Stimulated activated CD4-positive, alpha-beta T cell treated with anti-CD3 and anti-CD28 coated beads, Interleukin-1b, Interleukin-23, amount 100 ng/mL, for 1 hour (primary cell): ENCODE measurements at places on chromosomes 1 and 21.

DNA sequence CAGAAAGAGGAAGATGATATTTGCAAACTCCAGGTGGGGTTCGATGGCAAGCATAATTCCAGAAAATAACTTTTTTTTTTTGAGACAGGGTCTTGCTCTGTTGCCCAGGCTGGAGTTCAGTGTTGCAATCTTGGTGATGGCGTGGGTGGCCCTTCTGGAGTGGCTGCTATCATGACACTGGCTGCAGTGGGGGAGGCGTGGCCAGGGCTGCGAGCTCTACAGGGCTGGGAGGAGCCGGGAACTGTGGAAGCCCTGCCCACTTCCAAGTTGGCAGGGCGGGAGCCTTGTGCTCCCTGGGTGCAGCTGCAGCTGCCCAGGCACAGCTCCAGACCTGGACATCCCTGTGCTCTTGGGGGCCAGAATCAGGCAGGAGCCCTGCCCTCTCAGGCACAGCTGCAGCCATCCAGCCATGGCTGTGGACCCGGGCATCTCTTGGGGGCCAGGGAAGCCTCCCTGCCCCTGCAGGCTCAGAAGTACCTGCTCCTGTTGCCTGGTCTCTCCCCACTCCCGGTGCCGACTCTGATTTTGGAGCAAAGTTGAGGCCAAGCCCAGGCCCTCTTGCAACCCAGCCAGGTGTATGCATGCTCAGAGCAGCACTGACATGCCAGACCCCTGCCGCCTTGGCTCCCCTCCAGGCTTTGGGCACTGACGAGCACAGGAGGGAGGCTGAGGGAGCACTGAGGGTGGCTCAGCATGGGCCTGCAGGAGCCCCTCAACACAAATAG, 7.2 kb upstream of the BCL10 start:
- DNase-seq: no peak

DNA sequence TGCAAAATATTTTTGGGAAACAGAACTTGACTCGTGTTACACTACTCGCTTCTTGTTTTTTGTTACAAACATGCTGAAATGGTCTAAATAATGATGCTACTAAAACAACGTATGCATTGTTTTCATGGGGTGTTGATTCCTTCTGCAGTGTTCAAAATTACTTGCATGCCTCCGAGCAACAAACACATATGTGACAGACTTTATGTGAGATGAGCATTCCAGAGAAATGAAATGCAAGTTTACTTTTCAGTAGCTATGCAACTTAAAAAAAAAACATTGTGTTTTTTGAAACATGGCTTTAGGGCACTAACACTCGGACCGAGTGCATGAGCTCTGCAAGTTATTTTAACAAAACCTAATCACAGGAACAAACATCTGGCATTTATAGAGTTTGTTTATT, 84.8 kb downstream of the CAMTA1 start:
- no peak for DNase-seq

DNA sequence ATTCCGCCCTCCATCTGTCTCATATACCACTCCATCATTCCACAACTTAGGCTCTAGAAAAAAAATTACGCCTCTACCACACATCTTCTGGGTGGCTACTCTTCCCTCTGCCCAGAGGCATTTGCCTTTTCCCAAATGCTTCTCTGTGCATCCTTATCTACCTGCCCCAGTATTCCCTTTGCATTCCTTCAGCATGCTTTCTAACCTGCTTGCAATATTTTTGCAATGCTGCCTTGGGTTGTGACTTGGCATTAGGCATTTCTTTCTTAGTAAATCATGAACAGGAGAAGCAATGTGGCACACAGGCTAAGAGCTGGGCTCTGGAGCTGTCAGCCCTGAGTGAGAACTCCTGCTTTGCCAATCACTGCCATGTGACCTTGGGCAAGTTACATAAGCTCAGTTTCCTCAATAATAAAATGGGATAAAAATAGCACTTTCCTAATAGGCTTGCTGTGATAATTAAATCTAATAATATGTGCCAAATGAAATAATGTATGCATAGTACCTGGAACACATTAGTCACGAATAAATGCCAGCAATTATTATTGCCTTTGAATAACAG, 276.0 kb downstream of the ASTN1 start:
- DNase-seq: no peak

GRCh38 chr1:153556348-153556747, 7.3 kb upstream of the S100A3 start:
- no peak for DNase-seq

DNA sequence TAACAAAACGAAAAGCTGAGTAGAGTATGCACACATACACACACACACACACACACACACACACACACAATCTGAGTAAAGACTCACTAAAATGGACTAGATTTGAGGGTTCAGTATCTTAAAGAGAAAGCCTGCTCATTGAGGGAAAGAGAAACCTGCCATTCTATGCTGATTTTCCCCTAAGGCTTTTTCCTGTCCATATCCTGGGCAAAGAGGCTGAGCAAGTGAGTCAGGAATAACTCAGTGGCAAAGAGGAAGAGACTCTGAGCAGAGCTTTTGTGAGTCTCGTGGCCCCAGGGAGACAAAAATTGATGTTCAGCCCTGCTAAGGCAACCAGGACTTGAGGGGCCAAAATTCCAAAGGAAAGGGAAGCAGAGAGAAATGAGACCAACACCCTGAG, 37.3 kb upstream of the RUNX1 start:
- no peak for DNase-seq

GRCh38 chr1:111354584-111354983, 63.9 kb downstream of the CHIA start:
- no peak for DNase-seq

DNA sequence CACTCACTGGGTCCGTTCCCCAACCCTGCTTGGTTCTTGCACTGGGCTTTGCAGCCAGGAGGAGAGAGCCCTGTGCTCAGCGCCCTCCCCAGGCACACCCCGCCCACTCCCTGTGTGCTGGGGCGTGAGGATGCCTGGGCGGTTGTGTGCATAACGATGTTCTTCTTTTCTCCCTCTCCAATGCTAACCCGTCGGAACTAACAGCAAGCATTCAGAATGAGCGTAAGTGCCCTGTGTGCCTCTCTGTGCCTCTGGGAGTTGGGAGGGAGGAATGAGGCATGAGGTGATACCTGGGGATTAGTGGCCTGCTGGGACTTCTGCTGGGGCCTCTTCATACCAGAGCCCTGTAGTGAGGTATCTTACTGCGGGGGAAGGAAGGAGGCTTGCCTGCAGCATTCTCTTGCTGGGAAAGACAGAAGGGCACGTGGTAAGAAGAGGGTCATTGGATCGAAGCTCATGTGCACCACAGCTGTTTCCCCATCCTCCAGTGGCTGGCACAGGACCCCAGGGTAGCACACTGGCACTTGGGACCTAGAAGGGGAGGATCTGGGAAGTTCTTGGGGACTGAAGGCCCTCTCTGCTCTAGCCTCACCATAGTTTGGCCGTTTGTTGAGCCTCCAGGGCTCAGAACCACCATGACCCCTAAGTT, 79.8 kb downstream of the NFASC start:
- DNase-seq: no peak

DNA sequence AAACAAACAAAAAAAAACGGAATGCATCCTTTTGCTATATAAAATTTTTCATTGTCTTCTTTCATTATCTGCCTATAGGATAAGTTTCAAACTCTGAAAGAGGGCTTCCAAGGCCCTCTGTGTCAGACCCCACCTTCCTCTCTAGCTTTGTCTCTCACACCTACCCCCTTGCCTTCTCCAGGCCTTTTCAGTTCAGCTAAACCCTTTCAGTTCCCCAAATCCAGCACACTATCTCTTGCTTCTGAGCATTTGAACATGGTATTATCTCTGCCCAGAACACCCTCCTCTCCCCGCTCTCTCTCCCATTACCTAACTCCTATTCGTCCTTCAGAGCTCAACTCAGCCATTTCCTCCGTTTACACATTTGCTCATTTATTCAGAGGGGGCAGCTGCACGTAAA, 35.7 kb downstream of the C1orf216 start:
- DNase-seq: no peak

- no peak for DNase-seq
Measured at GRCh38 chr1:52186449-52186848, 44.6 kb downstream of the ZFYVE9 start.

GRCh38 chr1:203858975-203859374, 2.4 kb upstream of the SNRPE start:
- DNase-seq: no peak

DNA sequence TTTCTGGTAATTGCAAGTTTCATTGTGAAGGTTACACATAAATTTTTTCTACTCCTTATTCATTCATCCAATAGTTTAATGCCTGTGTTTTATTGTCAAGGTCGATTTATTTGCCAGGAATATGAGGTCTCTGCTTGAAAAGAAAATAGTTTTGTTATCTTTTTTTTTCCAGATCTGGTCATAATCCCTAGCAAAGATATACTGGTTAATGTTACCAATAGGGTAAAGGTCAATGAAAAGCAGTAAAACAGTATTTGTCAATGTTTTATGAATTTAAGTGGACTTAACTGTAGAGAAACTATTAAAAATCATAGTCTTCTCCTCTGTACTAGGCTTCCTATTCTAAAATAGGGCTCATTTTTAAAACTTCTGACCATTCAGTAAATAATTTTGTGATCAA, 8.1 kb upstream of the FMO3 start:
- DNase-seq: no peak

- peak; percentile 45 for DNase-seq
Measured at GRCh38 chr1:2290595-2291510, 62.7 kb downstream of the SKI start.

- no peak for DNase-seq
Measured at GRCh38 chr1:204126956-204127355, 24.9 kb downstream of the ETNK2 start.

DNA sequence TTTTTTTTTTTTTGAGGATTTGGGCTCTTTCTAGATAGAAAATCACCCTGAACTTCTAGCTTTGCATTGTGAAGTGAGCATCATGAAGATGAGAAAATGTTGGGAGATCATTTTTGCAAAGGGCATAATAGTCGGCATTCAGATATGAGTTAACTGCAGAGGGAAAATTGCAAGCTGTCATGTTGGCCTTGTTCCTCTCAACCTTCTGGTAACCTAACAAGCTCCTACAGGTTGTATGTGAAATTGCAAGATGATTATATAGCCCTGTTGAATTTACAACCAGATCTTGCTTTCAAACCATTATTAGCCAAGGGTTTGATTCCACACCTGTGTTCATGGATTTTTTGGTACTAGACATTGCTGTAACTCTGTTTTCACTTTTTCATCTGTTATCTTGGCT, 2.2 kb downstream of the ELOA start:
- DNase-seq: no peak

DNA sequence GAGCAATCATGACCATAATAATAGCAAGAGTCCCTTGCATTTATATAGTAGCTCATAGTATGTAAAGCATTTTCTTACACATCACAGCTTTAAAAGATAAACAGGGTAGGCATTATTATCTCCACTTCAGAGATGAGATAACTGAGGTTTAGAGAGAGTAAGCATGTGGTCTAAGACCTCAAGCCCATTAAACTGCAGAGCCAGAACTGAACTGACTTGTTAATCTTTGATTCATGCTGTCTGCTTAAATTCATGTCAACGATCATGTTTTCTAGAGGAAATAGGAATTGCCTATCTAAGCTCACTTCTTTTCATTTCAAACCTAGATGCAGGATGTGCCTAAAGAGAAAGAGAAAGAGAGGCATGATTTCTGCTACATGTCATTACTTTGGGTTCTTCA, 524.8 kb downstream of the PTPRC start:
- no peak for DNase-seq

DNA sequence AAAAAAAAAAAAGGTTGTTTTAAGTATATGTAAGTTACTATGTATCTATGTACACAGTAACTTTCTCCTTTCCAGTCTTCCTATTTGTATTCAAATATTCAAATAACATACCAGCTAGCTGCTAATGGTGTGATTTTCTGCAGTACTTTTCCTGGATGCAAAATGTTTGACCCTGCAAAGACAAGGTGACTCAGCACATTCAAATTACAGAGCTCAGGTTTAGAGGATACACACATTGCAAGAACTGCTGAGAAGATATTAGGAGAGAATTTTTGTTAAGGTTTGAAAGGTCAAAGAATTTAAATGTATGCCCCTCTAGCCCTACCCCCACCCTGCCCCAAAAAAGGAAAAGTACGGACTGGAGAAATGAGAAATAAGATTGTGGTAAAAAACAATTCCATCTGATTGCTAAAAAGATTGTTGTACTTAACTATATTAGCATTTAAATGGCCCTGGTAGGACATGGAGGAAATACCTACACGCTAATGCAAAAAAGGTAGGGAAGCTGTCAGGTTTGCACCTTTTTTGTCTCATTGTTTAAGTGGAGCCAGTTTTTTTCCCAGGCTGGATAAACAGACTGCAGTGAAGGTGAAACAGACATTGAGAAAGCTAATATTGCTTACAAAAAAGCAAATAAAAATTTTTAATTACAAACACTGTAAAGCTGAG, 45.6 kb downstream of the ZNF281 start:
- no peak for DNase-seq

DNA sequence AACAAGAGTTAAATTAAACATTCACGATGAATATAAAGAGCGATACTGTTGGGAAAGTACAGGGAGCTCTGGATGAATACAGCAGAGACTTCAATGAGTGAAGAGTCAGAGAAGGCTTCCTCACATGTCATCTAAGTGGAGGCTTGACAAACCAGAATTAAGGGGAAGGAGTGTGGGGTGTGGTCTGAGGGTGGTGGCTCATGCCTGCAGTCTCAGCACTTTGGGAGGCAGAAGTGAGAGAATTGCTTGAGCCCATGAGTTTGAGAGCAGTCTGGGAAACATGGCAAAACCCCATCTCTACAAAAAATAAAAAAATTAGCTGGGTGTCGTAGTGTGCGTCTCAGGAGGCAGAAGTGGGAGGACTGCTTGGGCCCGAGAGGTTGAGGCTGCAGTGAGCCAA, 8.7 kb downstream of the SDHB start:
- no peak for DNase-seq

GRCh38 chr1:53475664-53476063, 16.5 kb downstream of the DMRTB1 start:
- DNase-seq: no peak

- DNase-seq: no peak
Measured at GRCh38 chr1:93595743-93596142, 85.9 kb downstream of the BCAR3 start.

GRCh38 chr1:47590523-47591225, 152.8 kb downstream of the FOXD2 start:
- no peak for DNase-seq

- DNase-seq: no peak
Measured at GRCh38 chr1:1144122-1144842, 28.4 kb upstream of the C1orf159 start.

GRCh38 chr1:47911424-47911823, 85.8 kb downstream of the TRABD2B start:
- no peak for DNase-seq

DNA sequence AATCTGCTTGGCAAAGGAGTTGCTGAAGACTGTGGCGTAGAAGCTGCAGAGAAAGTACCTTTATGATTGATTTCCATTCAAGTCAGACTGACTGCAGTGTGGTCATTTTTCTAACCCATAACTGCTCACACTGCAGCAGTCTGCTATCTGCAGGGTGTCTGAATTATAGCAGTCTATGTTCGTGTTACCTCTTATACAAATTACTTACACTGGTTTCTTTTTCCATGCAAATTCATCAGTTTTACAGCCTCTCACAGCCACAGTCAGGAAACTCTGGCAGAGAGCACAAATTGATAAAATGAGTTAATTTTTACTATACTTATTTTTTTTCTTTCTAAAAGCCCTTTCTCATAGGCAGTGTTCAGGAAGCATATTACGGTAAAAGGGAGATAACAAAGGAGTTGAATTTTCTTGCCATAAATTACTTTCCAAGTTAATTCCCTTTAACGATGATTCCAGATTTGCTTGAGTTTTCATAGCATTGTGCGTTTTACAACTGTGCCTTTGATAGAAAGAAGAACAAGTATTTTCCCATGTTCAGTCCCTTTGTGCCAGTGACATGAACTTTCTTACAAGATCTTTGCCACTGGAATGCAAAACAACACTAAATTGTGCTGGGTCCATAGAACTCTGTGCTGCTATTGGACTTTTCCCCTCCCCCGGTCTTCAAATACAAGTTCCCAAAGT, 261.5 kb downstream of the NFIA start:
- DNase-seq: no peak
